ENCODE measurements at places on chromosomes 16 and 17.

DNA sequence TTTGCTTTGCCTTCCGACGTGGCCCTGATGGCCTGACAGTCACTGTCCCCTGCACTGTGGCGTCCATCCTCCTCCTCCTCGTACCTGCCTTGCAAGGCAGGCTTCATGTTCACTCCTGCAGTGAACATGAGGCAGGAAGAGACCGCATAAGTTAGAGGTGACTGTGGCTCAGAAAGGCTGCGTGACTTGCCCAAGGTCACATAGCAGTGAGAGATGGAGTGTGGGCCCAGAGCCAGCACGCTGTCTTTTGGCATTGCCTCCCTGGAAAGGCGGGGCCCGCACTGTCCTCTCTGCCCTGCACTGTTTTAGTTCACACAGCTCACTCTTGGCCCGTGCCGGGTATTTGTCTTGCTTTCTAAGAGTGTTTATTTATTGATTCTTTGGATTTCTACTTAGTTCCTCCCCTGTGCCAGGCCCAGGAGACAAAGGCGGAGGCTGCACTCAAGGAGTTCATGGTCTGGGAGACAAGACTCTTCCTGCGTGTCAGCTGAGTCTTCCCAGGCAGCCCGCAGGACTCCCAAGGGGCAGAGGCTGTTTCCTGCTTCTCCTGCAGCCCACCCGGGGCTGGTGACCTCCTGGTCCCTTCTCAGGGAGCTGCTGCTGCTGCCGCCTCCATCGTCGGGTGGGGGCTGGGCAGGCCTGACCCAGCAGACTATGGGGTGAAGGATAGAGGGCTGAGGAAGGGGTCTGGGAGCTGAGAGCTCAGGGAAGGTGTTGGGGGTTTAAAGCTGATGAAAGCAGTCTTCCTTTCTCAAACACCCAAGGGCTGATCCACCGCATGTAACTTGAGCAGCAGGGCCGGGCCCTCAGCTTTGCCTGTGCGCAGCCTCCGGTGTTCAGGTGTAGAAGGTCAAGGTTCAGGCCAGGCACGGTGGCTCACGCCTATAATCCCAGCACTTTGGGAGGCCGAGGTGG is 12.7 kb downstream of the CYGB start:
- no peak for DNase-seq

DNA sequence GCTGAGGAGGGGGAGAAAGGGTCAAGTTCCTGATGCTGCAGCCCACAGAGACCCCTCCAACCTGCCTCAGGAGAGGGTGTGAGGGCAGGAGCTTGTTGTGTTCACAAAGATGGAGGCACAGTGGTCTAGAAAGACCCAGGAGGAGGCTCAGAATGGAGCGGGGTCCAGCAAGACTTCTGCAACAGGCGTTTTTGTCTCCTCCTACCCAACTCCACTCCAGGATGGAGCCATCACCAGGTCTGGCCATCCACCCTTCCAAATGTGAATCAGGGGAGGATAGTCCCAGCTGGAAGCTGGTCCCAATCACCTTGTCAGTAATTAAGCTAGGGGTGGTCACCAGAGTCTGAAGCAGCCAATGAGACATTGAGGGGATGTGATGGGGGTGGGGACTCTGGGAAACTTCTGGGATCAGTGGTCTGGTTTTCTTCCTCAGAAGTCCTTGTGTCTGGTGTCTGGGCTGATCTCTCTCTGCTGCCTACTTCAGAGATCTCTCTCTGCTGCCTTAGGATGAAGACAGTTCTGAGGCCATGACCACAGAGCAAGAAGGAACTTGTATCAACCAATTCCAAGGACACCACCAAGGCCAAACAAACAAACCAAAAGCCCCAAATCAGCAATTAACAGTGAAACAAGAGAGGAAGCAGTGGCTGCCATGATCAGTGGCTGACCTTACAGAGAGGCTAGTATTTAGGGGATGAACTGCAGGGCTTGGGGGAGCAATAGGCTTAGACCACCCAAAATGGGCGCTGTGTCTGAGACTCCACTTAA is 14.5 kb downstream of the CD300LB start:
- DNase-seq = no peak

- no peak for DNase-seq
Observed at GRCh38 chr17:65197201-65197600, 60.0 kb downstream of the RGS9 start.

DNA sequence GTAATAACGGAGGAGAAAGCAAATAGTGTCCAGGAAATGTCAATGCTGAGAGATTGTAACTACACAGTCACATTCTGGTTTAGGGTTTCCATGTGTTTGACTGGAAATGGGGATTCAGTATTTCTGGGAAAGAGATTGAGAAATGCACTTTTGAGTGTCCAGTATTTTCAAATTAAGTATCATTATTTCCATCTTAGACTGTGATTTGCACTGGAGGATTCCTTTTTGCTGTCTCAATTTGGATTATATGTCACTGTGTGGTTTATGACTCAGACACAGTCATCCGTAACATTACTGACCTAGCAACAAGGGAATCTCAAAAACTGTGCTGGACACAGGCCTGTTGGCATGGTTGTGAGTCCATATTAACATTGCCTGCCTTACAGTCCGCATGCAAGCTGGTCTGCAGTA is 681.4 kb downstream of the CDH11 start:
- peak; percentile 78 for DNase-seq

- DNase-seq = no peak
Observed at GRCh38 chr17:42460371-42460770, 1.7 kb downstream of the ATP6V0A1 start.

DNA sequence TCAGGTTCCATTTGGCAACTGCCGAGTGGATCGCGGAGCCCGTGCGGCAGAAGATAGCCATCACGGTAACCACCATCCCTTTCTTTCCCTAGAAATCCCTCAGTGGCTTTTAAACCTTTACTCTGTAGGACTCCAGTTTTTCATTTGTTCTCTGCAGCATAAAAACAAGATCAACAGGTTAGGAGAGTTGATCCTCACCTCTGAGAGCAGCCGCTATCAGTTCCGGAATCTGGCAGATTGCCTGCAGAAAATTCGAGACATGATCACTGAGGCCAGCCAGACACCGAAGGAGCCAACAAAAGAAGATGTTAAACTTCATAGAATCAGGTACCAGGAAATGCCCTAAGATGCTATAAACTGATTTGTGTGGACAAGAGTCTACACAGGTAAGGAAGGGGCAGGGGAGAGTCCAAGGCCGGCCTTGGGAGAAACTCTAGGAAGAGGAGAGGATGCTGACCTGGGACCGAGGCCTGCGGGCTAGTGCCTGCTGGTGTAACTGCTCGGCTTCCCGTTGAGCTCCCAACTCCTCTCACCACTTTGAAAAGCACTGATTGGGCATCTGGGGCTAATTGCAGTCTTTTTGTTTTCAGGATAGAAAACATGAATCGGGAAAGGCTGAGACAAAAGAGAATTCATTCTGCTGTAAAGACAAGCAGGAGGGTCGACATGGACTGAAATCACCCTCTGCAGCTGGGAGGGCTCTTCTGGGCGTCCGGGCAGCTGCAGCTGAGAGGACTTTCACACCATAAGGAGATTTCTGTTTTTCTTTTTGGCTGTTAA is 8.1 kb downstream of the MRPL58 start:
- no peak for DNase-seq

DNA sequence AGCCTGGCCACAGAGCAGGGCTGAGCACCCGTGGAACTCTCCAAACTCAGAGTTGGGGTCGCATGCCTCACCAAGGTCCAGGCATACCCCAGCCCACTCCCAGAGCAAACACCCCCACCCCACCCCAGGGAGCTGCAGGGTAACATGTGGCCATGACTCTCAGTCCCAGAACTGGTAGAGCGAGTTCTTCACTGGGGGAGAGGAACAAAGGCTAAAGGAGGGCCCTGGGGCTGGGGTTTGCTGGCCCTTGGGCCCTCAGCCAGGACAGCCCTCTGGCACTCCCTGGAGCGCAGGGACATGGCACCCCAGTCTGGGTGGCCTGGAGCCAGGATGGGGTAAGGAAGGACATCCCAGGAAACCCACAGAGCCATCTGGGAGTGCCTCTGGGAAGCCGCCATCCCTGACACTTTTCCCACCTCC is 4.2 kb downstream of the HID1 start:
- no peak for DNase-seq

DNA sequence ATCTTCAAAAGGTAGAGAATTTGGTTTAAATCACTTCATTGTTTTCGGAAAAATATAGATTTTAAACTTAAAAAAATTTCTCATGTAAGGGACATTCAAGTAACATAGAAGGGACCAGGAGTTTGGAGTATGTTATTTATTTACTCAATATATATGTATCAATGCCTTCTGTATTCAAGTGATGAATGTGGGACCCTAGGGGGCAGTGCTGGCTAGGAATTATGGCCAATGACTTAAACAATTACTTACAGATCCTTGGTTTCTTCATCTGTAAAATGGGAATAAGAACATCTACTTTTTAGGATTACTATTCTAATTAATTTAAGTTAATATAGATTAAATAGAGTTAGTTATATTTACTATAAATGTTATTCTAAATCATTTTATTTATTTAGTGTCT is 886.3 kb upstream of the RBFOX1 start:
- DNase-seq = no peak

GRCh38 chr17:6627019-6627418 is 13.5 kb downstream of the KIAA0753 start:
- DNase-seq = no peak

DNA sequence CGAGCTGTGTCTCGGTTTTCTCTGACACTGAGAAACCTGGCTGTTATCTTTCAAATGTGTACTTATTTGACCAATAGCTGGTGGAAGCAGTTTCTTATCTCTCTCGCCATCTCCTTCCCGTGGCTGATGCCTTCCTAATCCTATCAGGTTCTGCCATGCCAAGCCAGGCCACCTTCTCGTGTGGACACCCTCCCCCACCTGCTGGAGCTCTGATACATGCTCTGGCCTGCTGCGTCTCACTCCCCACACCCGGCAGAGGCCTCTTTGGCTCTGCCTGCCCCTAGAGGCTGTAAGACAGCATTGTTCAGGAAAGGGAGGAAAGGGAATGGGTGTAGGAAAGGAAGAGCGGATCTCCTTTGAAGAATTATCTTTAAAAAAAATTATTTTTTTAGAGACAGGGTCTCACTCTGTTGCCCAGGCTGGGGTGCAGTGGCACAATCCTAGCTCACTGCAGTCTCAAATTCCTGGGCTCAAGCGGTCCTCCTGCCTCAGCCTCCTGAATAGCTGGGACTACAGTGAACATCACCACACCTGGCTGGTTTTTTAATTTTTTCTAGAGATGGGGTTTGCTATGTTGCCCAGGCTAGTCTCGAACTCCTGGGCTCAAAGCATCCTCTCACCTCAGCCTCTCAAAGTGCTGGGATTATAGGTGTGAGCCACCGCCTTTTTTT is 7.5 kb upstream of the ARMC5 start:
- DNase-seq = peak; percentile 56

DNA sequence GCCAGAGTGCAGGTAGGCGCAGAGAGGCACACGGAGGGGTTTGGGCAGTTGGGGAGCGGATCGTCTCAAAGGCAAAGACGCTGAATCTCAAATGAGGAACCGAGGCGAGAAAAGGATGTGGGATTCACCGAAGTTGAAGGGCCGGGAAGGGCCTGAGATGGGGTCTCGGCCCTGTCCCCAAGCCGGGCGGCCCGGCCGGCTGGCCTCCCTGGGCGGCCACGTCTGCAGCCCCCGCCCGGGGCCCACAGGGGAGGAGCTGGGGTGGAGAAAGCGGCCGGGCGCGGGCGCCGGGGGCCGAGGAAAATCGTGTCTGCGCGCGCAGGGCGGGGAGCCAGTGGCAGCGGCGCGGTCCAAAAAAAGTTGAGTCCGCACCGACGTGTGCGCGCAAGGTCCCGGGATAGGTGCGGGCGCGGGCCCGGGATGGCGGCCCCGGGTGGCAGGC is 458 bp downstream of the SLC12A4 start:
- peak; percentile 29 for DNase-seq

- DNase-seq = no peak
Observed at GRCh38 chr17:36475346-36475970, 11.0 kb upstream of the ZNHIT3 start.

GRCh38 chr16:64704386-64704785 is 417.5 kb downstream of the CDH11 start:
- DNase-seq = no peak

- no peak for DNase-seq
Observed at GRCh38 chr17:60006160-60006559, 41.6 kb upstream of the RNFT1 start.

GRCh38 chr17:56727876-56728617 is 105.7 kb downstream of the C17orf67 start:
- DNase-seq = no peak

DNA sequence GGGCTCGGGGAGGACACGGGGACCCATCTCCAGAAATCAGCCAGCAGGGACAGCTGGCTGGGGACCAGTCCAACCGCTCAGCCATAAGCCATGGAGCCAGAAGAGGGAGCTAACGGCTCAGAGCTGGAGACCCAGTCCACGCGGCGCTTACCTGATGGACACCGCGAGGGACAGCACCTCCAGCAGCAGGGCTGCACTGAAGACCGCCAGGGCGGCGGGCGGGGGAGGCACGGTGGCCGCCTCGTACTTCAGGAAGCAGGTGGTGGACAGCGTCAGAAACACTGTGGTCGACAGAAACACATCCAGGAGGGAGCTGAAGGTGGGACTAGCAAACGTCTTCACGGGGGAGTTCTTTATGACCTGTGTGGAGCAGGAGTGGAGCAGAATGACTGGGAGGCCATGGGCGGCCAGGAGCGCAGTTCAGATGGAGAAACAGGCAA is 102.6 kb upstream of the CREBBP start:
- no peak for DNase-seq

- DNase-seq = no peak
Observed at GRCh38 chr17:40091691-40092397, 8.5 kb downstream of the NR1D1 start.

DNA sequence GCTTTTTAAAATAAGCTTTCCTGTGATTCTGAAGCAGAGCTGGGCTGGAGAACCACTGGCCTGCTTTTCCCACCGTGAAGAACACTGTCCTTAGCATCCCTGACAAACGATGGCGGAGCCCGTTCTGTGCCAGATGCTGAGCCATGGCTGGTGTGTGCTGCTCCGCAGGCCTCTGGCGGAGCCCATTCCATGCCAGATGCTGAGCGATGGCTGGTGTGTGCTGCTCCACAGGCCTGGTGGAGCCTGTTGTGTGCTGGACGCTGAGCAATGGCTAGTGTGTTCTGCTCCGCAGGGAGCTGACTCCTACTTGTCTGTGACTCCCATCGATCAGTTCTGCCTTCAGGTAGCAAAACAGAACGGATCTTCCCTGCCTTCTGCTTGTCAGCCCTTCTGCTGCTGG is 4.3 kb downstream of the ENDOV start:
- no peak for DNase-seq

DNA sequence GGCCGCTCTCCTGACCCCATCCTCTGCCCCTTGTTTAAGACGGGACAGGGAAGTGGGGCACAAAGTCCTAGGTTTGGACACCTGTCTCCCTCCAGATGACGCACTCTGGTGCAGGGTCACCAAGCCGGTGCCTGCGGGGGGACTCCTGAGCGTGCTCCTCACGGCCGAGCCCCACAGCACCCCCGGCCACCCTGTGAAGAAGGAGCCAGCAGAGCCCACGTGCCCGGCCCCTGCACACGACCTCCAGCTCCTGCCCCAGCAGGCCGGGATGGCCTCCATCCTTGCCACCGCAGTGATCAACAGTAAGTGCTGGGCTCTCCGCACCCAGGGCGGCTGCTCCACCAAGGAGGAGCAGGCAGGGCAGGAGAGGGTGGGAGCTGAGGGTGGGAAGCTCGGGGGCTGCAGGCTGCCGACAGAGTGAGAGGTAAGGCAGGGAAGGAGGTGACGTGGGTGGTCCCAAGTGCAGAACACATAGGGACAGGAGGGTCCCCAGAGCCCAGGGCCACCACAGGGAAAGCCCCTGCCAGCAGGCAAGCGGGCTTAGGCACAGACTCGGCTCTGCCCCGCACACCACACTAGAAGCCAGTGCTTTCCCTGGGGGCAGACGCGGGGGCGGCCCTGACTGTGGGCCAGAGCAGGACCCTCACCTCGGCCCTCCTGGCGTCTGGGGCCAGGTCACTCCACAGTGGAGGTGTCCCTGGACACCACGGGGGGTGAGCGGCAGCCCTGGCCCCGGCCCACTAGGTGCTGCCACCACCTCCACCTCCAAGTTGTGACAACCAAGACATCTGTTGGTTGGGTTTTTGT is 42.1 kb upstream of the ZC3H18 start:
- DNase-seq = no peak

Measured in foreskin melanocyte (primary cell).